AG04449 (cell line): ENCODE measurements at places on chromosomes 4 and X.
A peak's percentile ranks its signal among the peaks of the same experiment; 100 is the strongest.

- DNase-seq, result no peak
Measured at GRCh38 chr4:6435010-6435409, 37.4 kb downstream of the PPP2R2C start.

DNA sequence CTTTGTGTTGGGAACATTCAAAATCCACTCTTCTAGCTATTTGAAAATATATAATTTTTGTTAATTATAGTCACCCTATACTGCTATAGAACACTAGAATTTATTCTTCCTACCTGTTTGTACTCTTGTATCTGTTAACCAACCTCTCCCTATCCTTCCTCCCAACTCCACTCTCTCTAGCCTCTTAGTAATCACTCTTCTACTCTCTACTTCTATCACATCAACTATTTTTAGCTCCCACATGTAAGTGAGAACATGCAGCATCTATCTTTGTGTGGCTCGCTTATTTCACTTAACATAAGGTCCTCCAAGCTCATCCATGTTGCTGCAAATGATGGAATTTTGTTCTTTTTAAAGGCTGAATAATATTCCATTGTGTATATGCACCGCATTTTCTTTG, 537.3 kb downstream of the MID1IP1 start:
- no peak for DNase-seq

DNA sequence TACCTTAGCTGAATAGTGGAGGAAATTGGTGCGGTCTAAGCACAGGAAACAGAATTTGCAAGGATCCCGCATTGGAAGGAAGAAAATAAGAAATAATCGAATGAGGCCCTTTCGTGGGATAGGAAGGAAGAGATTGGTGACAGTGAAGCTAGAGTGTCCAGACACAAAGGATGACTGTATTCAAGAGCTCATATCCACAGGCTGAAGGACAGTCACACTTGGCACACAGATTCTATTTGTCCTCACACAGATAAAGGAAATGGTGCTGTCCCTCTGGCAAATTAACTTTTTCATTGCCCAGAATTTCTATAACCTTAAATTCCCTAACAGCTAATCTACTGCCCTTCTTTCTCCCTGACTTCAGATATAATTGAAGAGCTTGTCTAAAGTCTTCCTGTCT, 2188.9 kb upstream of the TENM3 start:
- no peak for DNase-seq

GRCh38 chrX:140065961-140066662, 100.8 kb upstream of the CXorf66 start:
- no peak for DNase-seq

DNA sequence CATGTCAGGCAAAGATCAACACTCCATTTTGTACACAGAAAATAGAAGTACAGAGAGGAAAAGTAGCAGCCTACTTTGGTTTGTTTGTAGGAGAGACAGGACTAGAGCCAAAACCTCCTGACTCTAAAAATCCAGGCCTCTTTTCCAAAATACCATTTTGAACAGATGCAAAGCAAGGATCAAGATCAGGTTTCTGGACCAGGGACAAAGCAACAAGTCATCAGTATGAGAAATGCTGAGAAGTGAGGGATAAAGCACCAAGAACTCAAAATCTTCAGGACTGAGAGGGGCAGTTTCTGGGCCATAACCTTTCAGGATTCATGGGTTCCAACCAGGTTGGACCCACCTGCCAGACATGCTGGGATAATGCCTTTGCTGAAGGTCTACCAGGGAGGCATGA, 36.6 kb upstream of the MBTPS2 start:
- no peak for DNase-seq

DNA sequence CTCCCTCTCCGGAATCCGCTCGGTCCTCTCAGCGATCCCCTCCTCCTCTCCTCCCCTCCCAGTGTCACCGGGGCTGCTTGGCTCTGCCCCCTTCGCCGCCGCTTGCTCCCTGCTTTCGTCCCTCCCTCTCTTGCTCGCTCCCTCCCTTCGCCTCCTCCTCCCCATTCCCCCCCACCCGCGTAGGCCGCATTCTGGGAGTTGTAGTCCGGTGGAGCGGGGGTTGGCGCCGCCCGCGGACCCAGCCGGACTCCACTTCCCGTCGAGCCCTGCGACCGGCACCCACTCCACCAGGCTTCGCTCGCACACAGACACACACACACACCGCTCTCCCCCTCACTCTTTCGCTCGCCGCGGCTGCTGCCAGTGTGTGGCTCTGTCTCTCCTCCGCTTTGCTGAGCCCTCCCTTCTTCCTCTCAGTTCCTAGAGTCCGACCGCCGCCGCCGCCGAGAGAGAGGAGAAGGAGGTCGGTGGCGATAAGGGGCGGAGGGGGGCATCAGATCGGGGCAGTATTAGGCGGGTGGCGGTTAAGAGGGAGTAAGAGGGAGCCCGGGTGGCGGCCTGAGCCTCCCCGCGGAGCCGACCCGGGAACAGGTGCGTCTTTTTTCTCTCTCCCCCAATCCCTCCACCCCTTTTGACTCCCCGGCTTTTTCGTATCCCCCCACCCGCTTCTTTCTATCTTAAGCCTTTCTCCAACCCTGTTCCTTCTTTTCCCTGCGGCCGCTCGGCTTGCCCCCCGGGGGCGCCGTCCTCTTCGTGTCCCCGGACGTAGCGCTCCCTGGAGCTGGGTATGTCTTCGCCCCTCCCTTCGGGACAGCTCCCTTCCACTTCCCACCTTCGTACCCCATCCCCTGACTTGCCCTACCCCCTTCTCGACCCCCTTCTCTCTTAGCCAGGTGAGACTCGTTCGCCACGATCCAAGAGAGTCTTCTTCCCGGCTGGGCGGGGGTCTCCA, at the start of gene BCORL1:
Gene BCORL1, plus strand, starts transcription at position 336 of the 952 bp plus-strand sequence. CDS start 22,597 bp downstream, outside the sequence.
- DNase-seq, result peak; percentile 55

- DNase-seq, result no peak
Measured at GRCh38 chr4:79042079-79042674, 102.9 kb upstream of the PAQR3 start.

GRCh38 chrX:120755066-120755846, 120.4 kb downstream of the CT47B1 start:
- no peak for DNase-seq

DNA sequence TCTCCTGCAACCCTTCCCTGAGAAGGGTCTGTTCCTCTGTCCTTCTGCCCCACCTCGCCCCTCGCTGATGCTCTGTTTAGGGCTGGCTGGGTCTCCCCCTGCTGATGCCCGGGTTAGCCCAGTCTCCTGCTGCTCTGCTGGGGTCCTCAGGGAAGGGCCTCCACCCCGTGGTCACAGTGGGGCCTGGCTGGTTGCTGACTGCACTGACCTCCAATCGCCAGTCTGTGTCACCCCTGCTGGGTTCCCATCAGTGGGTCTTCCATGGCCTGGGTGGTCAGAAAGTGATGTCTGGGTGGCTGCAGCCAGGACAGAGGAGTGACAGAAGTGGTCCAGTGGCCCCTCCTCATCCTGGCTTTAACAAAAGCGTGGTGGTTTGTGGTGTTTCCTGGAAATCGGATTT, 44.7 kb downstream of the EVC start:
- DNase-seq, result no peak

DNA sequence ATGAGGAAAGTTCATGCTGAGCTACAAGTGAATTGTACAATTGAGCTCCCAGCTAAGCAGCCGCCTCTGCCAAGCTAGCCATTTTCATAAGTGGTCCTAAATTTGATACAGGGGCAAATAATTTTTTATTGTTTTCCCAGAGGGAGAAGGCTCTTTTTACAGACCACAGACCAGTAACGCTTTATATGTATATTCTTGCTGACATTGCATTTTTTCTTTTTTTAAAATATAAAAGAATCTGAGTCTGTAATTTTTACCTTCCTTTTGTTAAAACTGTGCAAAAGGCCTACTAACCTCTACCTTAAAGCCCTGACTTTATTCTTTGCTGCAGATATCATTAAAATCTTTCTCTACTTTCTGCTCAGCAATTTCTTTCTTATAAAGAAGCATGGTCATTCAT, 501.2 kb upstream of the INTU start:
- DNase-seq, result no peak

DNA sequence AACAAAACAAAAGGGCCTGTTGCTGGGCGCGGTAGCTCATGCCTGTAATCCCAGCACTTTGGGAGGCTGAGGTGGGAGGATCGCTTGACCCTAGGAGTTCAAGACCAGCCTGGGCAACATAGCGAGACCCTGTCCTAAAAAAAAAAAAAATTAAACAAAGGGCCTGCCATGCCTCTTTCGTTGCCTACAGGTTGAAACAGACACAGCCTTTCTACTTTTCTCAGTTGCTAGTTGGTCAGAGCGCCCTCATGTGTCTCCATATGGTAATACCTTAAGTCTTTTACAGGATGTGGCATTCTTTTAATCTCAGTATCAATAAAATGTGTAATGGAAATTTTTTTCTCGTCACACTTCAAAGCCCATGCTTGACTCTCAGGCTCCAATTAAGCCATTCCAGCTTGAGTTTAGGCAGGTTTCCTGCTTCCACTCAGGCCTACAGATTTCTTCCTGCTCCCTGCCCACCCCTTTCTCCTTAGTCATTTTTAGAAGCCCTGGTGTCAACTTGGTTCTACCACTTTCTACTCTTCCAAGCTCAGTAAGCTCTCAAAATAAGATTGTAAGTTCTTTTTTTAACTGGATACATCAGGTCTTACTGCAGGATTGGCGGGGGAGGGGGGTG, 4.6 kb upstream of the SOWAHD start:
- DNase-seq, result no peak

GRCh38 chrX:69318651-69319340, 153.5 kb upstream of the PJA1 start:
- DNase-seq, result no peak

DNA sequence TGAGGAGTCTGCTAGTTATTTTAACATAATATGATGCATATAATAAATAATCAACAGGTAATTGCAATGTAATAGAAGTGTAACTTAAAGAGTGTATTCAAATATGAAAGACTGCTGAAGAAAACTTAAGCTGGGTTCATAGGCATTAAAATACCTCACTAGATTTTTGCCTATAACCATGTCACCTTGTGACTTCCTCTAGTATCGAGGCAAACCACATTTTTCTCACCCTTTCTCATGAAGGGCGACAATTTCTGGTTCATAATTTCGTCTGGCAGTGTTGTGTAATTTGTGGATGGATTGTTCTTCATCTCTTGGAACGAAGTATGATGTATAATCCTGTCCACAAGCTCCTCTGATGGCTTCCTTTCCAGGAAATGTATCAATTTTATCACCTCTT, 16.0 kb downstream of the SULT1E1 start:
- DNase-seq, result no peak

- DNase-seq, result no peak
Measured at GRCh38 chr4:173525118-173526011, 4.7 kb downstream of the HAND2 start.

DNA sequence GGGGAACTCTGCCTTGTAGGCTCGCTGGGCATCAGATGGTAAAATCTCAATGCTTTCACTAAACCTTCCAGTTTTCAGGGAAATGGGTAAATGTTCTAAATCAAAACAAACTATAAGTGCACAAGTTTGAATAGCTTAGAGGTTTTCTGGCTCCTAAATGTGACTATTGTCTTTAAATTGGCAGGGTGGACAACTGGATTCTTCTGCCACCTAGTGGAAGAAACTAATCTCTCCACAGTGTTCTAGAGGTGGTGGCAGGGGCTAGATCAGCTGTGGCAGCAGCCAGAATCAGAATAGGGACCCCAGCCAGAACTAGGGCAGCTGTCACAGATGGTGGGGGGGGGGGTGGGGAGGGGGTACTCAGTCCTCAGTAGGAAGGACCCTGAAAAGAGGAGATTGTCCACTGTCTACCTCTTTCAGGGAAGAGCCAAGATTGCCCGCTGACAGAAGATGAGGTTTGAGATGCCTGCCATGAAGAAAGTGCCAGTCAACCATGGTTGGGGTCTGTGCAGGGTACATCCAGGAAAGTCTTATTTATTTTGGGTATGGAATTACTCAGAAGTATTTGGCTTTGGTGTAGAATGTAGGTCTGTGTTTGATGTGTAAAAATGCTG, 201.4 kb downstream of the CCNG2 start:
- DNase-seq, result no peak

- DNase-seq, result no peak
Measured at GRCh38 chr4:105273230-105273629, 126.6 kb downstream of the TET2 start.

GRCh38 chr4:60683973-60684372, 516.2 kb upstream of the ADGRL3 start:
- DNase-seq, result peak; percentile 71

DNA sequence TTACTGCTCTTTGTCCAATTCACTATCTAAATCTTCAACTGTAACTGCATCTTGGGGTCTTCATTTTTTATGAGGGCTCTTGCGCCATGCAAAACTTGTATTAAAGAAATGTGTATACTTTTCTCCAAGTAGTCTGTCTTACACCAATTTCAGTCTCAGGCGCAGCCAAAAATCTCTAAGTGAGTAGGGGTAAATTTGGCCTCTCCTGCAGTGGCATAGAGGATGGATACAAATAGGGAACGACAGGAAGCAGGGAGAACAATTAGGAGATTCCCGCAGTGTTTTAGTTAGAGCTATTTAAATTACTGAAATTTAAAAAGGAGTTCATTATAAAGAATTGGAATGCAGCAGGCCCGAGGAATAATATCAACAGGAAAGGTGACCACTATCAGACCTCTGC, 30.2 kb downstream of the DMP1 start:
- no peak for DNase-seq

- DNase-seq, result no peak
Measured at GRCh38 chr4:120446051-120446567, 379.5 kb upstream of the MAD2L1 start.

DNA sequence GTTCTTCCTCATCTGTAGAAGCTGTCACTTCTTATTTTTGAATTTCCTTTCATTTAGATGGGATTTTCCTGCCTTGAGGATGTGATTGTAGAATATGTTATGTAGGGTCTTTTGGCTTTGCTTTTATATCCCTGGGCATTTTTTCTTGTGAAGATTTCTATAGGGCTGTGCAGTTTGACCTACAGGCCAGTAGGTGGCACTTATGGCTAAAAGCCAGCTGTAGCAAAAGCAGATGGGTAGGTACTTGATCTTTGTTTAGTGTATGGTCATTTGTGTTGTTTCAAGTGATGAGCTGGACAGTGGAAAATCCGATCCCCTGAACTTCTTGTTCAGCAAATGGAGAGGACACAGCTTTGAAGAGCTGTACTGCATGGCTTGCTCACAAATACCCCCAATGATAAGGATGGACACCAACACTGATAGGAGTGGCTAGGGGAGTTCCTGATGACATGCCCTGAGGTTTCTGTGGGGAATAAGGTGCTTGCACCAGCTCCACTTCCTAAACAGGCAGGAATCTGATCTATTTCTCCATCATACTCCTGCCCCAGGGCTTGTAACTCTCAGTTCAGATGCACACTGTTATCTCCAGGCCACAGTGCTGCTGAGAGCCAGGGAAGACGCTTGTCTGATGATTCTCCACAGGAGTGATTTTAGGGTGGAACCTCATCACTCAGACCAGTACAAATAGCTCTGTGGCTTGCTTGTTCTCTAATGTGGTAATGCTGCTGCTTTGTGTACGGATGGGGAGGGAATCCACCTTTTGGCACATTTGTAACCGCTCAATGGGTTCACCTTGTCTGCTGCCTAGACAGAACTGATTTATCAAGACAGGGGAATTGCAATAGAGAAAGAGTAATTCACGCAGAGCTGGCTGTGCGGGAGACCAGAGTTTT, 417.1 kb upstream of the MAGEB16 start:
- DNase-seq, result no peak

DNA sequence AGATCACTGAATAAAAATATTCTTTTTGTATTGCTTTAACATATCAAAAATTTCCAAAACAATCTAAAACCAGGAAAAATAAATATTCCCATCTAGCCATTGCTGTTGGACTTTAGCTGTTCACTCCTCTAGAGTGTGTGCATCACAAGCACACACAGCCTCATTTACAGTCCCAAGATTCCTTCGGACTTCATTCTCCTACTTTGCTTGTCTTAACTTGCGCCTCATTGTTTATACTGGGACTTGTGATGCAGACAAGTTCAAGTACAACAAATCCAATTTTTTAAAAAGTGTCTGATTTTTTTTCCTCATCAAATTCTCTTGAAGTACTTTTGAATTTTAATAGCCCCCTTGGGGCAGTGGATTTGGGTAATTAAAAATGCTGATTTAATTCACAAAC, 55.6 kb downstream of the TLL1 start:
- no peak for DNase-seq
